ENCODE measurements at places on chromosomes 12 and 14. TPM values are rescaled to one million over a fixed set of nuclear protein-coding genes. Genes with fewer than 3 reads are reported as not detected.

The CEP128 gene
- total RNA-seq = 20.1 TPM

- no peaks in the 10 kb centered on the region for H3K36me3 ChIP-seq
- peak overlapping the region; percentile 12 for H3K4me3 ChIP-seq
- no peak overlapping the region for H3K27ac ChIP-seq
- peaks cover 21% of the 10 kb centered on the region for H3K4me1 ChIP-seq
- DNase-seq = peak; percentile 90
- H3K27me3 ChIP-seq = peaks cover 11% of the 10 kb centered on the region
Observed at GRCh38 chr12:54220092-54220557, 31.3 kb upstream of the SMUG1 start.

- peaks cover 6% of the 10 kb centered on the region for H3K4me1 ChIP-seq
- no peak overlapping the region for H3K27ac ChIP-seq
- DNase-seq = no peak
- no peak overlapping the region for H3K4me3 ChIP-seq
- H3K27me3 ChIP-seq = no peaks in the 10 kb centered on the region
Observed at GRCh38 chr14:64201921-64202545, 92.1 kb downstream of the ESR2 start.

DNA sequence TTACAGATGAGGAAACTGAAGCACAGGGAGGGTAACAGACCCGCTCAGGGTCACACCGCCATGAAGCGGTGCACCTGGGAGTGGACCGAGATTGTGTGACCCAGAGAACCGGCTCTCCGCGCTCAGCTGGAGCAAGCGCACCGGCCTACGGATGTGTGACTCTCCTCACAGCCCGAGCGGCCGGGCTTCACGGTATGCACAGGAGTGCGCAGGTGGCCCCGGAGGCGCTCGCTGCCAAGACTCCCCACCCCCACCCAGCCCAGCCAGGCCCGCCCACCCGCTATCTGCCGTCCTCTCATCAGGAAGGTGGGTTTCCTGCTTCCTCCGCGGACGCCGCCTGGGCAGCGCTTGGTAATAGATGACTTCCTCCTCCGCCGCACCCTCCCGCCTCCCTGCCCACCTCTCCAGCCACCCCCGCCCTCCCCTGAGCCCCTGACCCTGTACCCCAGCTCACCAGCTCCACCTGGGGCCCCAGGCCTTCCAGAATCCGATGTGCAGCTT is 110.7 kb downstream of the NCOR2 start:
- DNase-seq = peak; percentile 69
- peaks cover 35% of the 10 kb centered on the region for H3K36me3 ChIP-seq
- H3K27ac ChIP-seq = peak overlapping the region; percentile 77
- H3K4me1 ChIP-seq = peaks cover 41% of the 10 kb centered on the region

- no peaks in the 10 kb centered on the region for H3K4me1 ChIP-seq
- no peak overlapping the region for H3K4me3 ChIP-seq
- H3K36me3 ChIP-seq = no peaks in the 10 kb centered on the region
- no peak overlapping the region for H3K27ac ChIP-seq
- no peaks in the 10 kb centered on the region for H3K27me3 ChIP-seq
Observed at GRCh38 chr12:43208627-43209026, 343.4 kb downstream of the ADAMTS20 start.
